ENCODE measurements at places on chromosomes 16 and 17.

- DNase-seq = no peak
Measured at GRCh38 chr17:80772906-80773242, 218.8 kb upstream of the CHMP6 start.

- DNase-seq = no peak
Measured at GRCh38 chr17:82817947-82818346, 21.9 kb downstream of the ZNF750 start.

- no peak for DNase-seq
Measured at GRCh38 chr17:38857271-38857670, 3.8 kb upstream of the RPL23 start.

DNA sequence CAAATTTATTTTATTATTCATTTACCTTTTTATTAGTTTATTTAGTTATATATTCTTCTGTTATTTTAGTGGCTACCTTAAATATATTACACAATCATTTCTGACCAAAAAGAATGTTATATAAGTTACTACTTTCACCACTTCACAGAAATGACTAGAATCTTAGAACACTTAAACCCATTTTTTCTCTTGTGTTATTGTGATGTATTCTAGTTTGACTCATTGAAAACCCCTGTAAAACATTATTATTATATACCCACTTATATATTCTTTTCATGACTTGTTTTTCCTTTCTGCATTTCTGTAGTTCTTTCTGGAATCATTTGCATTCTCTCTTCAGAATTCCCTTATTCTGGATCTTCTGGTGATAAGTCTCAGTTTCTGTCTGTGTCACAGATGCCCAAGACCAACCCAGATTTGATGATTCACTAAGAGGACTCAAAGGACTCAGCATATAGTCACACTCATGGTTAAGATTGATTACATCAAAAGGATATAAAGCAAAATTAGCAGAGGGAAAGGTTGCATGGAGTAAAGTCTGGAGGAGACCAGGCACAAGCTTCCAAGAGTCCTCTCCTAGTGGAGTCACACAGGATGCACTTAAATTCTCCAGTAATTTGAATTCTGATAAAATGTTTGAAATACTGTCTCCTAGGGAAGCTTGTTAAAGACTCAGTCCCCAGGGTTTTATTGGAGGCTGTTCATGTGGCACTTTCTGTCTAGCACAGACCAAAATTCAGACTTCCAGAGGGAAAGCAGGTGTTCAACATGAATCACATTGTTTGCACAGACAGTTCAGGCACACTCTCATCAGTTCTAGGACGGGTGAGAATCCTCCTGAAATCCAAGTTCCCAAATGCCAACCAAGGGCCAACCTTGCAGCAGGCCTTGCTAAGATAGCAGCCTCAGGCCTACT lies 7.7 kb downstream of the GINS3 start:
- no peak for DNase-seq

DNA sequence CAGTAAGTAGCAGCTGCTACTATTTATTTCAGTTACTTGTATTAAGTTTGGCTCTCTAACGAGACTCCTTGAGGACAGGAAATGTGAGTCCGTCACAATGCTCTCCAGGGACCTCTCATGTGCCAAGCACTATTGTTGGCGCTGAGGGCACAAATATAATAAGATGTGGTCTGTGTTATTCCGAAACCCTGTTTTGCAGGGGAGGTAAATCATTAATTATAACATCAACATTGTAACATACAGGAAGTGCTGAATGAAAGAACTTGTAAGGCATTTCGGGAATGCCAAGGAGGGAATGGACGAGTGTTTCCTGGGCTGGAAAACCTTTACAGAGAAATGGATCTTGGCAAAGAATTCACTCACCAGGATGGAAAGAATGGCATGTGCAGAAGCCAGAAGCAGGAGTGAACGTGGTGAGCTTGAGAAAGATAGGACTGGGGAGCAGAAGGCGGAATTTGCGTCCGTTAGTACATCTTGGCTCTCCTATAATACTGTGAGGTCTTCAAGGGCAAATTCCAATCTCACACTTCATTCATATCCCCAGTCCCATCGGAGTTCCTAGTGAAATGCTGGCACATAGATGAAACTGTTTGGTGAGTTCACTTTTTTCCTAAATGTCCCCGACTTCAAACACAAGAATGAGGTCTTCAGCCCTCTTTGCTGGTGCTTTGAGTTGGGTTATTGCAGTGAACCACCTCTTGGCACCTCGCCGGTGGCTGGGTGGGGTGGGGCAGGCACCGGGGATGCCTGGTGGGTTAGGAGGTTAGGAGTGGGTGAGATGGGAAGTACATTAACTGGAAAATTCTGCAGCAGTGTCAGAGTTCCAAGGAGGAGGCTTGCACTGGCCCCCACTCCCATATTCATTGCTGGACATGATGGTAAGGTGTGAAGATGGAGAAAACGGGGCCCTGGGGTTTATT lies 11.5 kb downstream of the TAC4 start:
- DNase-seq = peak; percentile 26

DNA sequence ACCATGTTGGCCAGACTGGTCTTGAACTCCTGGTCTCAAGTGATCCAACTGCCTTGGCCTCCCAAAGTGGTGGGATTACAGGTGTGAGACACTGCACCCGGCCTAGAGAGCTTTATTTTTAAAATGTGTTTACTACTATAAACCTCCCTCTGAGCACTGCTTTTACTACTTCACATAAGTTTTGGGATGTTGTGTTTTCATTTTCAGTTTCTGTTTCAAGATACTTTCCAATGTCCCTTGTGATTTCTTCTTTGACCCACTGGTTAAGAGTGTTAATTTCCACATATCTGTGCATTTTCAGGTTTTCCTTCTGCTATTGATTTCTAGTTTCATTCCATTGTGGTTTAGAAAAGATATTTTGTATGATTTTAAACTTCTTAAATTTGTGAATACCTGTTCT lies 74.4 kb downstream of the NETO2 start:
- no peak for DNase-seq

- no peak for DNase-seq
Measured at GRCh38 chr17:5361426-5361825, 58.0 kb downstream of the NUP88 start.

DNA sequence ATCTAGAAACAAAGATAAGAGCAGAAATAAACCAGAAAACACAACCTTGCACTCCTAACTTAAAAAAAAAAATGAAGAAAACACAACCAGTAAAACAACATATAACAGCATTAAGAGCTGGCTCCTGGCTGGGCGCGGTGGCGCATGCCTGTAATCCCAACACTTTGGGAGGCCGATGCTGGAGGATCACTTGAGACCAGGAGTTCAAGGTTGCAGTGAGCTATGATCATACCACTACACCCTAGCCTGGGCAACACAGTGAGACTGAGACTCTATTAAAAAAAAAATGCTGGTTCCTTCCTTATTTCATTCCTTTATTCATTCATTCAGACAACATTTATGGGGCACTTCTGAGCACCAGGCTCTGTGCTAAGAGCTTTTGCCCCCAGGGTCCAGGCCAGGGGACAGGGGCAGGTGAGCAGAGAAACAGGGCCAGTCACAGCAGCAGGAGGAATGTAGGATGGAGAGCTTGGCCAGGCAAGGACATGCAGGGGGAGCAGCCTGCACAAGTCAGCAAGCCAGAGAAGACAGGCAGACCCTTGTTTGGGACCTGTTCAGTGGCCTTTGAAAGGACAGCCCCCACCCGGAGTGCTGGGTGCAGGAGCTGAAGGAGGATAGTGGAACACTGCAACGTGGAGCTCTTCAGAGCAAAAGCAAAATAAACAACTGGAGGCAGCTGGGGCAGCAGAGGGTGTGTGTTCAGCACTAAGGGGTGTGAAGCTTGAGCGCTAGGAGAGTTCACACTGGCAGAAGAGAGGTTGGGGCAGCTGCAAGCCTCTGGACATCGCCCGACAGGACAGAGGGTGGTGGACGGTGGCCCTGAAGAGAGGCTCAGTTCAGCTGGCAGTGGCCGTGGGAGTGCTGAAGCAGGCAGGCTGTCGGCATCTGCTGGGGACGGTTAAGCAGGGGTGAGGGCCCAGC lies 2.6 kb downstream of the STH start:
- DNase-seq = no peak

DNA sequence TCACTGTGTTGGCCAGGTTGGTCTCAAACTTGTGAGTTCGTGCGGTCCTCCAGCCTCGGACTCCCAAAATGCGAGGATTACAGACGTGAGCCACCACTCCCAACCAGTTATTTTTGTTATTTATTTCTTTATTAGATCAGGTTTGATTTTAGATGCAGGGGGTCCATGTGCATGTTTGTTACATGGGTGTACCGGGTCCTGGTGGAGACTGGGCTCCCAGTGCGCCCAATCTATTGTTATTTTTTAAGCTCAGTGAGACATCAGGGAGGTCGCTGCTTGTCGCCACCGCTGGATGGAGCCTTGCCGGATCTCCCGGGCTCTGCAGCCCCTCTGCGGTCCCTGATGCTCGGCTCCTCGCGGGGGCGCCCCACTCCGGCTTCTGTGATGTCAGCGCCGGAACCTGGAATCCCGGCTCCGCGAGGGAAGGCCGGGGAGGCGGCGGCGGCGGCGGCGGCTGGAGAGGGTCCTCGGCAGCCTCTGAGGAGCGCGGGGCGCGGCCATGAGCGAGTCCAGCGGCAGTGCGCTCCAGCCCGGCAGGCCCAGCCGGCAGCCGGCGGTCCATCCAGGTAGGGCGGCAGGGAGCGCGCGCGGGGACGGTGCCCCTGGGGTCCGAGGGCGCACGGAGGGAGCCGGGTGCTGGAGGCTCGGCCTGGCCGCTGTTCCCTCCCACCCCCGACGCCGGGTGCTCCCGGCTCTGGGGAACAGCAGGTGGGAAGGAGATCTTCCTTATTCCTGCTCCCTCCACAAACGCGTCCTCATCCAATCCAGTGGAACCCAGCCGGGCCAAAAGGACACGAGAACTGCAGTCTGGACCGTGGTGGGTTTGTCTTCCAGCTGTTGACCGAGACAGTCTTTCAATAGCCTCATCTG lies at the start of gene TMC7:
Gene TMC7, plus strand, starts transcription at position 370 of the 870 bp plus-strand sequence. Its CDS starts 130 bp downstream, at position 500.
- DNase-seq = peak; percentile 62

DNA sequence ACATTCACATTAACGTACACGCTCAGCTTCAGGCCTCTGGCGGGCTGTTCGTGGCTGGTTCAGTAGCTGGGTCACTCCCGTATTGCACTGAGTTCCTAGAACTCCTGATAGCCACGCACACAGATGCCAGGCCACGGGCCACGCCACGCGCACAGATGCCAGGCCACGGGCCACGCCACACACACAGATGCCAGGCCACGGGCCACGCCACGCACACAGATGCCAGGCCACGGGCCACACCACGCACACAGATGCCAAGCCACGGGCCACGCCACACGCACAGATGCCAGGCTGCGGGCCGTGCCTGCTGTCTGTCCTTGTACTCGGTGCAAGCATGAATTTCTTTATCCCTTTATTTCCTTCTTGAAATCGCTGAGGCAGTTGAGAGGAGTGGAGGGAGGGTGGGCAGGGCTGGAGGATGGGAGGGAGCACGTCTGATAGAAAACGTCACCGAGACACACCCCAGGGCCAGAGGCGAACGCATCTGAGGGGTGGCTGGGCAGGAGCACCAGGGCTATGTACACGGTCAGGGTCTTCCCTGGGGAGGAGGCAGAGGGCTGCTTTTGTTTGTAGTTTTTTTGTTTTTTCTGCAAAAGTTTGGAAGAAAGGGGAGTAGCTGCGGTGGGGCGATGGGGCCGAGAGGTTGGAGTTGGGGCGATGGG lies 8.6 kb upstream of the PABPN1L start:
- DNase-seq = no peak

DNA sequence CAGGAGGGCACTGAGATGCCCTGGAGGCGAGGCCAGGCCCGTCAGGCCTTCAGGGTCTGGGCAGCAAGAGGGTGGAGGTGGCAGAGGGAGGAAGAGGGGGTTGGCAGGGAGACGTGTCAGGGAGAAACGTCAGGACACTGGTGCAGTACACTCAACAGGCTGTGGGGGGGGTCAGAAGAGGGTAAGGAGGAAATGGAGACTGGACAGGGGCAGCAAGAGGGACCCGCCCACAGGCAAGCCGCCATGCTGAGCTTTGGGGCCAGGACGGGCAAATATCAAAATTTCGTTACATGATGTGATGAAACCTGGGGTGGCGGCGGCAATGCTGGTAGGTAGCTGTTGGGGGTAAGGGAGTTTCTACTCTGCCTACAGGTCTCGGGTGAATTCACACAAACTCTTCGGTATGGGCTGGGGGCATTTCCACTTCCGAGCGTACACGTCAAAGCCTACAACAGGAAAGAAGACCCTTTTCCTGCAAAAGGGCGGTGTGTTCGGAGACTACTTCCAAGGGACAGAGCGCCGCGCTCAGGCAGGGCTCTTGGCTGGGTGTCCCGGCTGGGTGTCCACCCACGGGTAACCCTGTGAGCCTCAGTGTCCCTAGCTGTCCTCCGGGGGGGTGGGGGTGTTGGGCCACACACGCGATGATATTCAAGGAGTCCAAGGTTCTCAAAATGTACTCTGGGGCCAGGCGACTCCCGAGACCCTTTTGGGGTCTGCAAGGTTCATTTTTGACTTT lies 43.3 kb upstream of the ATP2A3 start:
- no peak for DNase-seq

DNA sequence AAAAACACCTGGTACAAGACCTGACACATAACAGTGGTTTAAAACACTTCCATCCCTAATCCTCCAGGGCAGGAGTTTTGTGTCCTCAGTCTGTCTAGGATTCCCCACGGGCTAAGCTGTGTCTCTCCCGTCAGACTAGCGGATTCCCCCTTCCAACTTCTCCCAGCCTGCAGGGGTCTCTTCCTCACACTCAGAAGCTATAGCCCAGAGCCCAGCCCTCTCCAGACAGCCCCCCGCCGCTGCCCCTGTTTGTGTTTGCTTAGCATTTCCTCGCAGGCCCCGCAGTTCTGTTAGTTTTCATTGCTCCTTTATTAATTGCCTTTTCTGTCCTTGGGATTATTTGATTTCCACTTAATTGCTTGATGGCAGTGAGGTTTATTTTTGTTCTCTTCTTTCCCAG lies 91.2 kb downstream of the TMEM132E start:
- DNase-seq = no peak

DNA sequence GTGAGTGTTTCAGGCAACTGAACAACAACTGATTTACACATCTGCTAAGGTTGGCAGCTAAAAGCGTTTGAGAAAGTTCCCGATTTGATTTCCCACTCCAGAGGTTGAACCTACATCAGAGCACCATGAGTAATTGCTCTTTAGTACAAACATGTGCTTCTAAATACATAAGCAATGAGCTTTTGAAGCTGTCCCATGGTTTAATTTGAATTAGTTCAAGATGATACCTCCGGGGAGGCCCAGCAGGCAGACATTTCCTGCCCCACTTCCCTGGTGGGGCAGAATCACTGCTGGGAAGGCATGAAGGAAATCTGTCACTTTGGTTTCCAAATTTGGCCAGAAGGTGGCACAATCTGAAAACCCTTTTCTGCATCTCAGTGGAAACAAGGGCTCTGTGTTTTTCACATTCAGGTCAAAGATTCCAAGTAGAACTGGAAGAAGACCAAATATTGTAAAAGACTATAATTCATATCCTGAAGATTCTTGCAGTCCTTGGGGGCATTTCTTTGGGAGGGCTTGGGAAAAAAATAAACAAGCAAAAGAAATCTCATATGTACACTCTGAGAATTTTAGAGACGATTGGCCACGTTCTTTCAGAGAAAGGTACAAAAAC lies 176.2 kb upstream of the FAM20A start:
- peak; percentile 60 for DNase-seq

DNA sequence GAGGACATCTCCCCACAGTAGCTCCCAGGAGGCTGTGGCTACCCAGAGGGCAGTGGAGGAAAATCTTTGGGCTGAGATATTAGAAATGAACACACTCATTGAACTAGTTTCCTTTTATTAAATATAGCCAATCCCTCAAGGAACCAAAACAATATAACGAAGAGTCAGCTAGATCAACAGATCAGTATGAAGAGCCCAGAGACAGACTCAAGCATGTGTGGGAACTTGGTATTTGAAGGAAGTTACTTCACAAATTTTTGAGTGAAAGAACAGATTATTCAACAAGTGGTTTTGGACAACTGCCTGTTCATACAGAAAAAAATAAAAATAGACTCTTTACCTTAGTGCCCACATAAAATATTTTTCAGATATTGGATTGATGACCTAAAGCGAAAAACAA lies 183.6 kb upstream of the PMFBP1 start:
- no peak for DNase-seq

All from right renal cortex interstitium (tissue), 3 donors.